ENCODE measurements at places on chromosomes 5 and 9.

GRCh38 chr5:140114341-140115185 is 654 bp downstream of the PURA start:
- H3K4me1 ChIP-seq: peaks cover 5% of the 10 kb centered on the region
- peak; percentile 65 for DNase-seq
- no peak overlapping the region for H3K27ac ChIP-seq
- H3K27me3 ChIP-seq: peaks cover 21% of the 10 kb centered on the region

DNA sequence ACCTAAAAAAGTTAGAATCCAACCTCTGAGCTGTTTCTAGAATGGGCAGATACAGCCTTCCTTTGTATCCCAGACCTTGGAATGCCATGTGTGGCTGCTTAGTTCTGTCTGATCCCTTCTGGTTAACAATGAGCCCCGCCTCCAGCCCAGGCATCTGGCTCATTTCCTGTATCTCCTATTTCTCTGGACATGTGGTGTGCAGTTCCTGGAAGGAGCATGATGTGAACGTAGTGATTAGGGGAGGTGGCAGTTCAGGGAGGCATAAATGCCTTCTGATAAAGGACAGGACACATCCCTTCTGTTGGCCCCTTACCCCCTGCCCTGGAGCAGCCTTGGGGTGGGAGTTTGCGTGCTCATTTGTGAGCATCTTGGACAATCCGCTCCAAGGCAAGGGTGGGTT is 243.0 kb downstream of the ZSWIM6 start:
- H3K27ac ChIP-seq: no peak overlapping the region
- no peaks in the 10 kb centered on the region for H3K4me1 ChIP-seq

DNA sequence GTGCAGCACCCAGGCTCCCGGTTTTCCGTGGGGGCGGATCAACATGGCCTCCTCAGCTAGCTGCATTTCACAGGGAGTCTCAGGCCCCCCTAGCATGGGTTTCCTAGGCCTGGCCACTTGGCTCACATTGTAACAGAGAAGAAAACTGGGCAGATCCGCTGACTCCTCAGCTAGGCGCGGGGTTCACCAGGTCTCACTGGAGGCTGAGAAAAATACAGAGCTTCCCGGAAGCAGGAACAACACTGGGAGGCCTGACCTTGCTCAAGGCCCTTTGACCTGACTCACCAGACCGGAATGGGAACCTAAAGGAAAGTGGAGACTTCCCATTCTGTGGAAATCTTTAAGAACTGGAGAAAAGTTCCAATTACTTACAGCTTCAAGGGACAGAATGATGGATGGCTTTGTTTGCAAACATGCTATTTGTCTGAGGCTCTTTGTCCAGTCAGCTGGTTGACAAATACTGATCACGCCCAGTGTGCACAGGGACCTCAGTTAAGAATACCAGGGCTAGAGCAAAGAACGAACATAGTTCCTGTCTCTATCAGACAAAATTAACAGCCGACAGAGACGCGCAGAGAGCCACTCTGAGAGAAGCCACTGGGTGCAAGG is 88.7 kb upstream of the LRRTM2 start:
- DNase-seq: no peak
- no peaks in the 10 kb centered on the region for H3K27me3 ChIP-seq
- H3K36me3 ChIP-seq: no peaks in the 10 kb centered on the region

DNA sequence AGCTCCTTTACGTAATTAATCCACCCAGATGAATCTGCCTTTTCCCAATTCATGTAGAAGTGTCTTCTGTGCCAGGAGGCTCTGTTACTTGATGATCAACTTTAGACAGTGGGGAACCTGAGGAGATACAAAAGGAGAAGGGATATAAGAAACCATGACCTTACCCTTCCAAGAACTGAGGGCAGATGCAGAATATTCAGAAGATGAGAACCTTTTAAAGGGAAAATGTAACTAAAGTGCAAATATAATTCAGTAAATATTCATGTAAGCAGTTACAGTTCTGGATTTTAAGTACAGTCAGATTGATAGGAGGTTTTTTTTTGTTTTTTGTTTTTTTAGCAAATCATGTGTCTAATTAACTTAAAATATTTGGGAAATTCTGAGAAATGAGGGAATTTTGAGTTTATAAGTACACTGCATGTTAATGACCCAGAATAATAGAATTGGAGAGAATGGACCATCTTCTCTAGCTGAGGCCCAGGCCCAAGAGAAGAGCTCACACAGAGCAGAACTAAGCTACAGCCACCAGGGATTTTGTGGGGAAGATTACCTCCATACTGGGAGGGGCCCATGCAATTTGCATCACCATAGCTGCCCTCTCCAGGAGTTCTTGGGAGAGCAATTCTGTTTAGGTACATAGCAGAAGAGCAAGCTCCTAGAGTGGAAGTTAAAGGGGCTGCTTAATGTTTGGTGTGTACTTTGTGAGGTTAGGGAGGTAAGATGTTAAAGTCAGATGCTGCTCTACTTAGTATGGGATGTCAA is 61.5 kb downstream of the SV2C start:
- H3K27me3 ChIP-seq: no peaks in the 10 kb centered on the region
- no peaks in the 10 kb centered on the region for H3K36me3 ChIP-seq
- no peak overlapping the region for H3K27ac ChIP-seq
- DNase-seq: peak; percentile 52
- H3K4me1 ChIP-seq: peaks cover 3% of the 10 kb centered on the region
- H3K4me3 ChIP-seq: no peak overlapping the region

DNA sequence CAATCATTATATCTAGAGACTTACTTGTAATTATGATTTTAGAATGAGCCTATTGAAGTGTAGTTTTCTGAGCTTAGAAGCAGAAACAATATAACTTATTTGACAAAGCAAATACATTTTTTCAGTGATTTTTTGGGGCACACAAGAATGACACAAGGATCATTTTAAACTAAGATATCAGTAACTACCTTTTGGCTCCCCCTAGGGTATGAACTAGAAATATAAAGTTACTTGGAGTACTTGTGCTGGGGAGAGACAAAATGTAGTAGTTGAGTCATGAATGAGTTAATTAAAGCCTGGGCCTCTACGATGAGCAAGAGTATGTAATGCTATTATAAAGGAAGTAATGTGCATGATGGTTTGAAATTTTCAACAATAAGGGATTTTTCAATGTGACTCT is 1244.1 kb upstream of the ACO1 start:
- no peak overlapping the region for H3K4me3 ChIP-seq
- H3K36me3 ChIP-seq: no peaks in the 10 kb centered on the region
- no peaks in the 10 kb centered on the region for H3K27me3 ChIP-seq

- no peaks in the 10 kb centered on the region for H3K27me3 ChIP-seq
- peak; percentile 74 for DNase-seq
These were observed 318.4 kb upstream of the NMUR2 start for GRCh38 chr5:152723482-152723881.

Measured in H9 (cell line).